ENCODE measurements at places on chromosomes 1 and 21.

GRCh38 chr1:171185091-171185490 lies at the start of gene FMO2:
TSS of gene FMO2 (plus strand) at chr1:171185300. CDS start at chr1:171185714, 414 bp downstream.
- no peak for DNase-seq

GRCh38 chr1:164576291-164577271 lies 17.6 kb downstream of the PBX1 start:
- no peak for DNase-seq

DNA sequence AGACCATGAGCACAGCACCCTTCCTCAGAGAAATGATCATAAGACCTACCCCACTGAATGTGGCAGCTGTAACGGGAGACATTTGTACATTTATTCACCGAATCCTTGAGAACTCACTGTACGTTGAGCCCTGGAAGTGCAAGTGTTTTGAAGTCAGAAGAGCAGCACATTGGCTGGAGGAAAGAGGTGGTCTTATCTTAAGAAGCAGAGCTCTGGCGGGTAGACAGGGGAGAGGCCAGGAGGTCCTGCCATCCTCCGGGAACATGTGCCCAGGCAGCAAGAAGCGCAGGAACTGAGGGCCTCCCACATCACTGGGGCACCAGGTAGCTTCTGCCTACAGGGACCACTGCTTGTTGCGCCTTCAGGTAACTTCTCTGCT lies 169.2 kb upstream of the IRF2BP2 start:
- DNase-seq: no peak

DNA sequence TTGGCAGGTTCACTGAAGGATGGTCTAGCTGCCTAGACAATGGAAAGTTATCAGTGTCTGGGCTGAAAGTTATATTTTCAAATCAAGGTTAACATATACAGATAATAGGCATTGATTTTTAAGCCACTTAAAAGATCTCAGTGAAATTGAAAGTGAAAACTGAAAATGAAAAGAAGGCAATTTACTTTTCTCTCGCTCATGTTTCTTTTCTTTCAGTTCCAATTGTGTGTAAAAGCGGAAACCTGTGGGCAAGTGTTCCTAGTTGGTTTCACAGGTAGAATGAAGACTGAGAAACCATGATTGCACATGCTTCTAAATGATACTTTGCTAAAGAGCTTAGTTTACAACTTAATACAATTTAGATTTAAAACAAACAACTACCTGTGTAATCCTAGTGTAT lies 383.7 kb downstream of the ZP4 start:
- DNase-seq: no peak

GRCh38 chr1:208601561-208601960 lies 357.4 kb upstream of the PLXNA2 start:
- DNase-seq: no peak

- DNase-seq: no peak
Observed at GRCh38 chr21:39531840-39532239, 80.1 kb downstream of the SH3BGR start.

GRCh38 chr21:44454747-44455523 lies at the start of gene LRRC3:
TSS of gene LRRC3 (plus strand) at chr21:44455510. CDS start at chr21:44456645, 1,135 bp downstream.
- peak; percentile 95 for DNase-seq

GRCh38 chr21:38300141-38300578 lies 43.4 kb downstream of the KCNJ15 start:
- DNase-seq: no peak

Data from RWPE1 (cell line).